ENCODE measurements at places on chromosomes 13 and 19.

- no peak for DNase-seq
Observed at GRCh38 chr13:73531014-73531413, 472.2 kb downstream of the KLF5 start.

GRCh38 chr19:19540715-19541515 lies 2.9 kb downstream of the CILP2 start:
- peak; percentile 17 for DNase-seq

- DNase-seq: peak; percentile 89
Observed at GRCh38 chr19:639253-640160, at the start of gene FGF22. TSS of gene FGF22 (plus strand) at chr19:639879. CDS start at chr19:639926, 47 bp downstream.

- DNase-seq: no peak
Observed at GRCh38 chr13:110719036-110719710, 5.7 kb downstream of the ING1 start.

DNA sequence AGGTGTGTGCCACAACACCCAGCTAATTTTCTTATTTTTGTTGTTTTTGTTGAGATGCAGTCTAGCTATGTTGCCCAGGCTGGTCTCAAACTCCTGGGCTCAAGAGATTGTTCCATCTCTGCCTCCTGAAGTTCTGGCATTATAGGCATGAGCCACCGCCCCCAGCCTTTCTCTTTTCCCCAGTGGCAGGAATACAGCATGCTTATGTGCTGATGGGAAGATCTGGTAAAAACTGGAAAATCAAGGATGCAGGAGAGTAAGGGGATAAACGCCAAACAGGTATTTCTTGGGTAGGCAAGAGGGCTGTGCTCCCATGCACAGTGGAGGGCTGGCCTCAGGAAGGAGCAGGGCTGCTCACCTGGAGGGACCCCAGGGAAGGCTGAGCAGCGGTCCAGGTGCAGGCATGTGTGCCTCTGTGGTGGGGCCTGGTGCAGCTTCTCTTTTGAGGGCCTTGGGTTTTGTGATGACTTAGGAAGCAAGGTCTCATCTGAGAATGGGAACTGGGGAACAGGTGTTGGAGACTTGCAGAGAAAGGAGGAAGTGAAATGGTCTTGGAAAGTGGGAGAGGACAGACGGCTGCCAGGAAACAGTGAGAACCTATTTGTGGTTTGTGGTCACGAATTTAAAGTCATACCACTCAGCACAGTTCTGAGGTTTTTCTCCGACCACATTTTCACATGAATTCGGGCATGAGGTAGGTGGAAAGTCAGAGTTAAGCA lies 106.5 kb downstream of the TEX26 start:
- DNase-seq: peak; percentile 13

DNA sequence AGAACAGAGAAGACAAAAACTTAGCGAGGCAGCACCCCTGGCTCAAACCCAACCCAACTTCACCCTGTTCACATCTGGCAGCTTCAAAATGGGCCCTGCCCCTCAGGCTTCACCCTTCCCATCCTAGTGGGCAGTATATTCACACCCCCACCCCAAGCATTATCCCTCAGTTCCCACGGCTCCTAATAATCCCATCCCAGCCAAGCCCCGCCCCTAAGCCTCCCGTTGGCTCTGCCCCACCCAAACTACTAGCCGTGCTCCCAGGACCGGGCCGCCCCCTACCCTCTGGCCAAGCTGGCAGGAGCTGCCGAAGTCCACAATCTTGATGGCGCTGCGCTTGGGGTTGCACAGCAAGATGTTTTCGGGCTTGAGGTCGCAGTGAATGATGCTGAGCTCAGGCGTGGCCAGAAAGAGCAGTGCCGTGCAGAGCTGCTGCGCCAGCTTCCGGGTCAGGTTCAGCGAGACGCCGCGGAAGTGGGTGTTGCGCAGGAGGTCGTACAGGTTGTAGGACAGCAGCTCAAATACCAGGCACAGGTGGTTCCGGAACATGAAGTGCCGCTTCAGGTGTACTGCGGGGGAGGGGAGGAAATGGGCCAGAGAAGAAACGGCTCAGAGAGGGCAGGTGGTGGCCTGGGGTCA lies 5.8 kb downstream of the DYRK1B start:
- no peak for DNase-seq

- DNase-seq: no peak
Observed at GRCh38 chr19:28334419-28334818, 878.5 kb downstream of the UQCRFS1 start.
